Anterior cingulate cortex (tissue), 58 donors: ENCODE measurements at places on chromosomes 4 and X.

GRCh38 chrX:103678199-103678993 lies 8.1 kb downstream of the MORF4L2 start:
- no peak for DNase-seq

DNA sequence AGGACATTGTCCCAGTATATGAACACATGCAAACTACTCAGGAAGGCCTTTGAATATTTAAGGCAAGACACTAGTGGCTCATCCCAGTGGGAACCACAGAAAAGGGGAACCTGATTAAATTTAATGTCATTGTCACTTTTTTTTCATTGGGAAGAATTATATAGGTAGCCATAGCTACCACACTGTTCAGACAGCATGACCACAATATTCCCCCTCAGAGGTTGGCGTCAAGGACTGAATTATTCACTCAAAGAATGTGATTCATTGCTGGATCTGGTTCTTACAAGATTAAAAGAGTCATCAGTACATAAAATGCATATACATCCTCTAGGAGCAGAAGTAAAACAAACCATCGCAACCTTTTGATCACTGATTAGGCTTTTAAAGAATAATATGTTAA lies 92.0 kb upstream of the SMARCAD1 start:
- no peak for DNase-seq

- DNase-seq, result no peak
Observed at GRCh38 chrX:153651540-153652079, 4.6 kb downstream of the DUSP9 start.

GRCh38 chr4:1325681-1326635 lies 21.1 kb upstream of the UVSSA start:
- DNase-seq, result no peak

GRCh38 chrX:146602246-146602645 lies 207.3 kb upstream of the CXorf51B start:
- DNase-seq, result no peak

DNA sequence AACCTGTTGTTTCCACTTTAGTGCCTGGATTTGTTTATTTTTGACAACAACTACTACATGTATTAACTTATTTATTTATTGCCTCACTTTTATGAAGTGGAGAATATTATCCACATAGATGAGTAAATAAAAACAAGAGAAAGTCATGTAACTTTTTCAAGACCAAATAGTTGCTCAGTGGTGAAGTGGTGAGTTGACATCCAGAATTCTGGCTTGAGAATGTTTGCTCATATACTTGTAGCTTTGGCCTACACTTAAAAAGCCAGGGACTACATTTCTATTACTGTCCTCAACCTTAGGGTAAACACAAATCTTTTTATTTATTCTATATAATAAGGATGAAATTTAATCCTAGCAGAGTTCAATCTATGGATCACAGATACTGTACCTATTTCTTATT lies 47.7 kb upstream of the GALNTL6 start:
- no peak for DNase-seq

- no peak for DNase-seq
Observed at GRCh38 chrX:5536261-5536660, 692.4 kb downstream of the NLGN4X start.

GRCh38 chr4:25290490-25291067 lies 22.0 kb upstream of the ZCCHC4 start:
- DNase-seq, result no peak

DNA sequence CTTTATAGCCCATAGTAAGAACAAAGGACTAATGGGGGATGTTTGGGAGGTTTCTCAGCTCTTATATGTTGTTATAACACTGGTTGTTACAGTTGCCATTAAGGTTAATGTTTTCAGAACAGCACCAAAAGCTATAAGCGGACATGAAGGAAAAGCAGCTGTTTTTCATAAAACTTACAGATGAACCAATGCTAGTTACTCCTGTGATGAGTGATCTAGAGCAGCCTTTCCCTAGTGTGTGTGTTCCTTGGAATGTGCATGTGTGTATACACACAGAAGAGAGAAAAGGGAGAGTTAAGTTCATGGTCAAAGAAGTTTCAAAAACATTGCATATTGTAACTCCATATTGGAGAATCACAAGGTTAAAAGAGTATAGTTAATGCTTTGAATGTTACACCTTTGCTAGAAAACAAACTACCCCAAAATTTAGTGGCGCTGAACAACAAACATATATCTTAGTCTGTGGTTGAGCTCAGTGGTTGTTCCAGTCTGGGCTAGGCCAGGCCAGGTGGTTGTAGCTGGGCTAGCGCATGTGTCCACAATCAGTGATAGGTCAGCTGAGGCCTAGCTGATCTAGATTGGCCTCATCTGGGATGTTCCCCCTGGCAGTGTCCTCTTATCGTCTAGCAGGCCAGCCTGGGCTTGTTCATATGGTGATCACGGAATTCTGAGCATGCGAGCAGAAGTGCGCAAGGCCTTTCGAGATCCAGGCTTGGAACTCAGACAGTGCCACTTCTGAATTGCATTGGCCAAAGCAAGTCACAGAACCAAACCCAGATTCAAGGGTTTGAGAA lies 151.0 kb downstream of the NHS start:
- no peak for DNase-seq

DNA sequence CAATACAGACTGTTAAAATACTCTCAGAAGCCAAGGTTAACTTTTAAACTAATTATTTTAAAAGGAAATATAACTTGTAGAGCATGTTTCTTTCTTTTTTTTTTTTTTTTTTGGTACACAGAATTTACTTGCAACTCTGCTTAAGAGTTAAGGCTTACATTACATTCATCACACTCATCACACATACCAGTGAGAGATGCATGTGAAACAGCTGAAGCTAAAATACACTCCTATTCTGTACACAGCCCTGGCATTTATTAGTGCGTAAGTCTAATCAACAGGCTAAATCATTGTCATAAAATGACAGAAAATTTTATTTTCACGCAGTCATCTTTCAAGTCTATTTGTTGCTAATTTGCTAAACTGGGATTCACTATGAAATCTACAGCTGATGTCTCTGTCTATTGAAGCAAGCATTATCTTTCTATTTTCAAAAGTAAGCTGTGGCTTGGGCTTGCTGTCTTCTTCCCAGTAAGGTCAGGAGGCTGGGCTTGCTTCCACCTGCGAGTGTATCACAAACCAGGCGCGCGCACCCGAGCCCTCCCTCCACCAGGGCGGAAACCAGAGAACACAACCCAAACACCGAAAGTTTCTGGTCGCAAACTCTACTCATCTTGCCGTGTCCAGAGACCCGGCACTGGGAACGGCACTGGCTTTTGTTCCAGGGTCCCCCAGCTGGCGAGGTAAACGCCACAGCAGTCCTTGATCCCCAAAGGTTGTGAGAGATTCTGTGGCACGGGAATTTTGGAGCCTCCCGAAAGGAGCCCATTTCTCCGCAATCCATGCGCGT lies 3.9 kb downstream of the MAML3 start:
- peak; percentile 70 for DNase-seq

DNA sequence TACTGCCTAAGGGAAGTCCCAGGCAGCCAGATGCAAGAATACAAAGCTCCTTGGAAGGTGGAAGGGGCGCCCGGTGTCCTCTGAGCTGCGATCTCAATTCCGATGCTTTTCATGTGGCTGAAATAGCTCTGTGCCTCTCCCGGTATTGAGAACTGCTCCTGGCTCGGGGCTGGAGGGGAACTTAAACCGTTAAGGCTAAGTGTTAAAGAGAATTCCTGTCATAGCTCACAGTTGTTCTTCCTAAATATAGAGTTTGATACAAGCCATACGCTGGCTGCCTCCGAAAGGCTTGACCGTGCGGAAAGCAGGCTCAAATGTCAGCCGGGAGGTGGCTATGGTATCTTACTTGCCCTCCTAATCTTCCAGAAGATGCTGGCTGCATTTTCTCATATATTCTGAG lies at the start of gene SMPX:
Gene SMPX (minus strand): TSS at position 157 of the 400 bp plus-strand sequence. CDS start 3,826 bp downstream, outside the sequence.
- DNase-seq, result no peak

DNA sequence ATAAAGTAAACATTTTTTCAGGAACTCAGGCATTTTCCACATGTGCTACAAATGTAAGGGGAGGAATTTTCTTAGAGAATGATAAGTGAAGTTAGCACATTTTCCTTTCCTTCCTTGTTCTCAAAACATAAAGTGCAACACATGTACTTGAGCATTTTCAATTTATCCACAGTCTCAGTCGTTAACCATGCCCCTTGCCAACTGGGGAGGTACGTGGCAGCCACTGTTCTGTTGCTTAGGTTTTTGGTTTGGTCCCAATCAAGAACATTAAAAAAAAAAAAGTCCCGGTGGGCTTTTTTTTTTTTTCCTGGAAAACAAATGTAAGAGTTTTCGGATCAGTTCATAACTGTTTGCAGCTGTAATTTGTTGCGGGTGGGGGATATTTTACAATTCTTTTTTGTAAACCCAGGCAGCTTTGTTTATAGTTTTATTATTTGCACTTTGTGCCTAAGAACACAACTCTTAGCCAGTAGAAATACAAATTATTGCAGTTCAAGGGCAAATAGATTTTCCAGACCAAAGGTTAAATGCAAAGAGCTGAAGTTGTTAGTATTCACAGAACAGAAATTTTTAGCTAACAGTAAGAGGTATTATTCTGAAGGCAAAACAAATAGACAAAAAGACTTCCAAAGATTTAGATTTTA lies 112.1 kb upstream of the NAP1L5 start:
- DNase-seq, result no peak

DNA sequence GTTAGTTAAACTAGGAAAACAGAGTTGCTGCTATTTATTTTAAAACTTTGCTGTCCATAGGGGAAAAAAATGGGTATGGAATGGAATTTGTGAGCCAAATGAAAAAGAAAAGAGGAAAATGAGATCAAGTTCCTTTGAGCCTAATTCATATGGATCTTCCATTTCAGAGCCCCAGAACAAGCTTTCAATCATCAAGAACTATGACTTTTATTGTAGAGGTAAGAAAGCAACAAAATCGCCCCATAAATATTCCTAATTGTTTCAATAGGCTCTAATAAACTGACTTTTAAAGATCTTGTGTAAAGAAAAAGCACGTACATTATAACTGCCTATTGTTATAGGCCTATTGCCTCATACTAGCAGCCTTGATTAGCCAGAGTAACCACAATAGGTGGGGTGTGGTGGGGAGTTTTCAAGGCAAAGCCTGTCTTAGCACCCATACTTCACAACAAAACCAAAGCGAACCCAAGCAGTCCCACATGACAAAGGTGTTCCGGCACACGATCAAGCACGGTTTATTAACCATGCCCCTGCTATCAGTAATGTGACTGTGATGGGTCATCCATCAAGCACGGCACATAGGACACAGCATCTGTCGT lies 44.4 kb downstream of the RBM47 start:
- no peak for DNase-seq

GRCh38 chrX:40083120-40083978 lies 14.4 kb downstream of the BCOR start:
- DNase-seq, result no peak

DNA sequence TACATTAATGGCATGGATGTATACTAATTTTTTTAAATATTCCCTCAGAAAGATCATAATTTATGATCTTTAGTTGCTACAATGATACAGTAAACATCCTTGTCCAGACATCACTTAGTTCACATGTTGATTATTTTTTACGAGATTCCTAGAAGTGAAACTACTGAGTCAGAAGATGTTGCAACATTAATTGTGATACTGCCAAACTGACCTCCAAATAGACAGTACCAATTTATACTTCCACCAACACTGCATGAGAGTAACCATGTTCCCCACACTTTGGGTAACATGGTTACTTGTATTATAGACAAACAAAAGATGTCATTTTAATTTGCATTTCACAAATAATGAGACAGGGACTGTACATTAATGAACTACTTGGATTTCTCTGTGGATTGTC lies 19.6 kb downstream of the RCHY1 start:
- no peak for DNase-seq

GRCh38 chr4:114398410-114398809 lies 200.2 kb upstream of the UGT8 start:
- no peak for DNase-seq

DNA sequence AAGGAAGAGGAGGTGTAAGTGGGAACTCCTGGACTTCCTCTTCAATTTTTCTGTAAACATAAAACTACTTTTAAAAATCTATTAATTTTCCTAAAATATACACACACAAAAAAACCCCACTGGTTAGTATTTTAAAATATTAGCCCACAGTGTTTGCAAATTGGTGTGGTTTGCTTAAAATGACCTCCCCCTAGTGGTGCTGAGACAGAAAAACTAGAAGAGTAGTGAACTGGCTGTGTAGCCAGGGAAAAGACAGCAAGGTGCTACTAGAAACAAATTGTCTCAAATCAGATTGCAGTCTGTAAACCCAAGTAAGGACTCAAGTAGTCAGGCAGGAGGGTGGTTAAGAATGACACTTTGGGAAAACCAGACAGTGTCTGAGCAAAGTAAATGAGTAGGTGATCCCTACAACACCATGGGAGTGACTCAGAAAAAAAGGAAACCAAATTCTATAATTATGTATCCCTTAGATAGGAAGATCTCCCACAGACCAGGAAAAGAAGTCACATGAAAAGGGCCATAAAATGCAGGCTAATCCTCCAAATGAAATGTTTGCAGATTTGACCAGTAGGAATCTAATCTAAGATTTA lies 26.0 kb downstream of the AMTN start:
- no peak for DNase-seq

DNA sequence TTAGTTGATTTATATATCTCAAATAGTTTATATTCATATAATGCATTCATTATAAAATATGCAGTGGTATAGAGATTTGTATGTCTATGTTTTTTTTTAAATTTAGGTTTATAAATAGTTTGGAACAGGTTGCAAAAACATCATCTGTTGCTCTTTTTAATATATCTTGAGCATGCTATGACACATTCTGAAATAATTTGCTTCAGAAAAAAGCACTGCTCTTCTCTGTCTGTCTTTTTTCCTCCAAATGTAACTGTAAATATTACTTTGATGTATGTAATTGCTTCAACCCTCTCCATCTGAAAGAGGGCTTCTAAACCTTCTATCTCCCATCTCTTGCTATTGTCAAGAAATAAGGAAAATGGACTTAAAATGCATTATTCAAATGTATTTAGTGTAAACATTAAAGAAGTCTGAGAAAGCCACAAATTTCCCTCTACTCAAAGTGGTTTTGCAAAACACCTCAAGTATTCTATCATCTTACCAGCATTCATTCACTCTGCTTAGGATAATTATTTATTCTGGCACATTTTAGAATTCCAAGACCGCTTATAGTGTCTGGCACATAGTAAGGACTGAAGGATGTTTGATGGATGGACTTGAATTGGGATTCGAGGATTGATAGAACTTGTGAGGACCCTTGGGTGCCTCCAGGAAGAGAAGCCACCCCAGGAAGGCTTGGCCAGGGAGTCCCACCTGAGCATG lies 87.8 kb downstream of the CLNK start:
- DNase-seq, result no peak

- no peak for DNase-seq
Observed at GRCh38 chr4:66501997-66502396, 831.7 kb upstream of the EPHA5 start.

DNA sequence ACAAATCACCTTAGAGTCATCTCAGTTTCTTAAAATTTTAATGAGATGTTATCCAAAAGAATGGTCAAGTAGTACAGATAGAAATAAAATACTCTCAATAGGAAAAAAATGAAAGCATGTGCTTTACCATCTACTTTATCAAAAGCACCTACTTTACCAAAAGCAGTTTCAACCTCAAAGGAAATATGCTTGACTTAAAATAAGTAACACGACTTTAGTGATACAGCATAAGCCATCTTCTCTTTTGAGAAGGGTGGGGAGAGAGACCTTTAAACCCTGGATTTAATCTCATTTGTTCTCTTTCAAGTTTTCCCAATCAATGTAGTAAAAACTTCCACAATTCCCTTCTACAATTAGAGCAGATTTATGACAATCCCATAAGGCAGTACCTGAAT lies 26.5 kb downstream of the OTUD4 start:
- DNase-seq, result no peak

GRCh38 chr4:65018313-65018712 lies 609.1 kb upstream of the TECRL start:
- DNase-seq, result no peak

GRCh38 chr4:138948918-138949317 lies 66.7 kb upstream of the NOCT start:
- no peak for DNase-seq
